Memory B cell (primary cell): ENCODE measurements at places on chromosomes 1 and 21.

- H3K4me1 ChIP-seq, result peaks cover 14% of the 10 kb centered on the region
- H3K36me3 ChIP-seq, result no peaks in the 10 kb centered on the region
- peak overlapping the region; percentile 69 for H3K27ac ChIP-seq
- H3K4me3 ChIP-seq, result peak overlapping the region; percentile 79
- no peak for DNase-seq
Observed at GRCh38 chr1:202145068-202145743, 669 bp upstream of the ARL8A start.

GRCh38 chr1:184033711-184034167 is 3.8 kb downstream of the COLGALT2 start:
- no peak overlapping the region for H3K27ac ChIP-seq
- no peak for DNase-seq
- H3K4me3 ChIP-seq, result no peak overlapping the region
- peaks cover 22% of the 10 kb centered on the region for H3K27me3 ChIP-seq

GRCh38 chr1:110412576-110412975 is 5.1 kb upstream of the LAMTOR5 start:
- peak overlapping the region; percentile 53 for H3K27ac ChIP-seq
- peaks cover 15% of the 10 kb centered on the region for H3K4me1 ChIP-seq
- no peaks in the 10 kb centered on the region for H3K27me3 ChIP-seq
- peak; percentile 71 for DNase-seq
- H3K4me3 ChIP-seq, result peak overlapping the region; percentile 71

DNA sequence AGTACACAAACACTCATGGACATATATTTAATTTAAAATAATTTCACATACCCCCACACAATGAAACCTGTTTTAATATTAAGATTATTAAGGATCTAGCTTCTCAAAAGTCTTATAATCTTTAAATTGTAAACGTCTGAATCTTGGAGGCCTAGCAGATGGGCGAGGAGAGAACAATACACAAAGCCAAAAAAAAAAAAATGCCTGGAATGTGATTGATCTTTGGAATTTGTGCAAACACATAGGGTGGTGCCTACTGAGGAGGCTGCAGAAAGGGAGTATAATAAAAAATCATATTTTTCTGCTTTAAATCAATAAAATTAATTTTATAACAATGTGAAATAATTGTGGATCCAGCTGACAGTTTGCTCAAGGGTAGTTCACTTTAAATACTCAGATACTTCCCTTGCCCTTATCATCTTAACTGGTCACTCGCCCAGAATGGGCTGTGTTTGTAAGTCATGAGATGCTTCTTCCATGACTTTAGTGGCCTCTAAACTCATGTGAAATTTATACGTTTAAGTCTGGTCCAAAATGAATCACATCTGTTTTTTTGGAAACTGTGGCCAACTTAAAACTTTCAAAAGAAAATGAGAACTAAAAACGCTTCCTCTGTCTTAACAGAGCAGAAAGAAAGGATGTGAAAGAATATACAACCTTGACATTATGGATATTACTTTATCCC is 802.8 kb upstream of the CXADR start:
- H3K27me3 ChIP-seq, result no peaks in the 10 kb centered on the region
- H3K4me3 ChIP-seq, result no peak overlapping the region
- DNase-seq, result no peak
- H3K36me3 ChIP-seq, result no peaks in the 10 kb centered on the region
- H3K4me1 ChIP-seq, result no peaks in the 10 kb centered on the region

- H3K27me3 ChIP-seq, result no peaks in the 10 kb centered on the region
- no peak overlapping the region for H3K4me3 ChIP-seq
- H3K36me3 ChIP-seq, result peaks cover 16% of the 10 kb centered on the region
- no peak for DNase-seq
- no peak overlapping the region for H3K27ac ChIP-seq
Observed at GRCh38 chr1:33060579-33061083, 20.3 kb upstream of the AZIN2 start.

- no peak overlapping the region for H3K4me3 ChIP-seq
- DNase-seq, result no peak
- H3K27ac ChIP-seq, result no peak overlapping the region
Observed at GRCh38 chr21:43783098-43783700, 6.2 kb upstream of the RRP1 start.

GRCh38 chr21:36859744-36860501 is 106.5 kb downstream of the HLCS start:
- H3K36me3 ChIP-seq, result peaks cover 12% of the 10 kb centered on the region
- H3K4me1 ChIP-seq, result peaks cover 12% of the 10 kb centered on the region
- H3K27ac ChIP-seq, result no peak overlapping the region
- peak overlapping the region; percentile 46 for H3K4me3 ChIP-seq
- no peaks in the 10 kb centered on the region for H3K27me3 ChIP-seq

DNA sequence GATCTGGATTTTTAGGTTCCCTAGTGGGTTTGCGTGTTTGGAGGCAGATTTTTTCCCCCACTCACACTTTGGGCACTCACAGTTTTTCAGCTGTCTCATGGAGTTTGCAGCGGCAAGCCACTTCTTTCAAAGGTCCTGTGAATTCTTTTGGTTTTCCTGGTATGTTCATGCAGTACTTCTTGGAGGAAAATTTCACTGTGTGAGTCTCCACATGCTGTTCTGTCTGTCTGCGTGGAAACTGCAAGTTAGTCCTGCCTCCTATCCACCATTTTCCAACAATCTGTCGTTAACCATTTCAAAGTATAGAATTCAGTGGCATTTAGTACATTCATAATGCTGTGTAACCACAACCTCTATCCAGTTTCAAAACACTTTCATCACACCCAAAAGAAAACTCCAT is 793 bp upstream of the FMO1 start:
- H3K36me3 ChIP-seq, result no peaks in the 10 kb centered on the region
- H3K4me3 ChIP-seq, result no peak overlapping the region

DNA sequence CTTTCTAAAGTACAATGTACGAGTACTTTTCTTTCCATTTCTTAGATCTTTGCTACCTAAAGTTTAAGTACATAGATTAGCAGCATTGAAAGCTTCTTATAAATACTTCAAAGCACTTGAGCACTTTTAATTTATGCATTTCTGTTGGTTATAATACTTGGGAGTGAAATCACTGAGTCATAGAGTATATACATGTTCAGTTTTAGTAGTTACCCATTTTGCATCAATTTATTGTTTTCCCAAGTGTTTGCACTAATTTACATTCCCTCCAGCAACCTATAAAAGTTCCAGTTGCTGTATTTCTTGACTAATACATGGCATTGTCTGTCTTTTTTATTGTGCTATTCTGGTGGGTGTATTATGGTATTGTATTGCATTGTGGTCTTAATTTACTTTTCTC is 20.3 kb downstream of the PRKAA2 start:
- H3K4me3 ChIP-seq, result no peak overlapping the region
- H3K27ac ChIP-seq, result no peak overlapping the region
- no peaks in the 10 kb centered on the region for H3K4me1 ChIP-seq
- H3K27me3 ChIP-seq, result peaks cover 7% of the 10 kb centered on the region

DNA sequence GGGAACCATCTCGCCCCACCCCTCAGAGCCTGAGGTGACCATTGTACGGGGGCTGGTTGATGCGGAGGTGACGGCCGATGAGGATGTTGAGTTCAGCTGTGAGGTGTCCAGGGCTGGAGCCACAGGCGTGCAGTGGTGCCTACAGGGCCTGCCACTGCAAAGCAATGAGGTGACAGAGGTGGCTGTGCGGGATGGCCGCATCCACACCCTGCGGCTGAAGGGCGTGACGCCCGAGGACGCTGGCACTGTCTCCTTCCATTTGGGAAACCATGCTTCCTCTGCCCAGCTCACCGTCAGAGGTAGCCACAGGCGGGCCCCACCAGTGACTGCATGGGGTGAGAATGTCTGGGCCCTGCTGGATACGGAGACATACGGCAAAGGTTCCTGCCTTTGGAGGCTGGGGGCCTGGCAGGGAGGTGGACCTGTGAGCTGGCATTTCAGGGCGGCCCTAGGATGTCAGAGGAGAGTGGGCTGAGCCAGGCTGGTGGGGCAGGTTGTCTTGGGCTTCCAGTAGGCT is 98.5 kb downstream of the TRIM11 start:
- no peaks in the 10 kb centered on the region for H3K4me1 ChIP-seq
- no peak overlapping the region for H3K27ac ChIP-seq
- H3K27me3 ChIP-seq, result peaks cover 2% of the 10 kb centered on the region
- no peak overlapping the region for H3K4me3 ChIP-seq
- DNase-seq, result no peak
- H3K36me3 ChIP-seq, result peaks cover 6% of the 10 kb centered on the region

DNA sequence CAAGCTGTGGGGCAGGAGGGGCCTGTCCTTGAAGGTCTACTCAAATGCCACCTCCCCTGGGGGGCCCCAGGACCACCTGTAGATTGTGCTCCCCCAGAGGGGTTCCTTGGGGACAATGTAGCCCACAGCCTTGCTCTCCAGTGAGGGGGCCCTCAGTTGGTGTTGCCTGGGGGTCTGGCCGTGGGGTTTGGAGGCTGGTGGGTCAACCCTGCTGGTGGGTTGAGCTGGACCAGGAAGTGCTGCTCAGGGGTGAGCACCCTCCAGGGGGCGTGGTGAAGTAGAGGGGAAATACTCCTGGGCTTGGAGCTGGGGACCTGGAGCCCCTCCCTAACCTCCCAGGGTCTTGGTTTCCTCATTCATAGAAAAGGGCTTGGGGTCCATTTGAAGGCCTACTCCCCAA is 143.6 kb upstream of the WNT4 start:
- H3K4me1 ChIP-seq, result no peaks in the 10 kb centered on the region
- no peak for DNase-seq
- H3K36me3 ChIP-seq, result no peaks in the 10 kb centered on the region
- H3K27me3 ChIP-seq, result peaks cover 24% of the 10 kb centered on the region
- no peak overlapping the region for H3K4me3 ChIP-seq

DNA sequence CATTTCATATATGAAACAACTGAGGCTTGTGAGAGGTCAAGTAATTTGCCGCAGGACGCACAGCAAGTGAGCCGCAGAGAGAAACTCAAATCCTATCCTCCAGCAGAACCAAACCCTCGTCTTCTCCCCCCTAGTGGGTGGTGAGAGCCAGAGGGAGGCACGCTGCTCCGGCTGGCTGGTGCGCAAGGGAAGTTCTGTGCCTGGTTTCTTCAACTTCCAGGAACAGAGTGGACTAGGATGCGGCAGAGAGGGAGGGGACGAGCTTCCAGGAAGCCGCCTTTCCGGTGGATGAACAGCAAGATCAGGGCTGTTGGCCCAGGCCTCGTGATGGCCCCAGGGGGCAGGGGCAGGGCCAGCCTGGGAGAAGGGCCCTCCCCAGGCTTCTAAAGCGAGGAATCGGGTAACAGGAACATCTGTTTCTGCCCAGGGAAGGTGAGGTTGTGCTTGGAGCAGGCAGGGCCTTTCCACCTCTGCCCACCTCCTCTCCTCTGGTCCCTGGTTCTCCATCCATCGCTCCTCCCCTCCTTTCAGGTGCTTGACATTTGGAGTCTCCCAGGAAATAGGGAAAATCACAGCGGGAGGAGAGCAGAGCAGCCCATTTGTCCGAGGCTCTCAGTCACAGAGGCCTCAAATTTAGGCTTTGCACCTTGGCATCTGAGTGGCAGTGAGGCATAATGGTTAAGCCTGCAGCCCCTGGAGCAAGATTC is 16.8 kb upstream of the PDIK1L start:
- DNase-seq, result no peak
- no peak overlapping the region for H3K27ac ChIP-seq
- peaks cover 3% of the 10 kb centered on the region for H3K4me1 ChIP-seq
- H3K27me3 ChIP-seq, result peaks cover 17% of the 10 kb centered on the region

GRCh38 chr1:203289281-203289981 is 15.9 kb upstream of the BTG2 start:
- peak overlapping the region; percentile 80 for H3K4me3 ChIP-seq
- peak; percentile 90 for DNase-seq

DNA sequence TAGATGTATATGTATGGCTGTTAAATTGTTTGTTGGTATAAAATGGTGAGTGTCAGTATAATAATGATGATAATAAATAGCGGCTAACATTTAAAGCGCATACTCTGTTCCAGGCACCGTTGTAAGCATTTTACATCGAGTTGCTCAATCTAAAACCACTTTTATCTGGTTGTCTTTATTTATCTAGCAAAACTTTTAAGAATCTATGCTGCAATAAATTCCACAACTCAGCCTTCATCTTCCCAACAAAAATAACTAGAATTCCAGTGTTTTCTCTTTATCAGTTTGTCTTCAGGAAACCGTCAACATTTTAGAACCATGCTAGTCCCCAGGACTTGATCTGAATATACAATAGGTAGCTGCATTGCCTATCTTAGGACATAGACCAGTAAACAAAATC is 19.3 kb upstream of the SLC16A1 start:
- no peak overlapping the region for H3K27ac ChIP-seq
- no peak for DNase-seq
- no peaks in the 10 kb centered on the region for H3K4me1 ChIP-seq
- no peaks in the 10 kb centered on the region for H3K27me3 ChIP-seq

DNA sequence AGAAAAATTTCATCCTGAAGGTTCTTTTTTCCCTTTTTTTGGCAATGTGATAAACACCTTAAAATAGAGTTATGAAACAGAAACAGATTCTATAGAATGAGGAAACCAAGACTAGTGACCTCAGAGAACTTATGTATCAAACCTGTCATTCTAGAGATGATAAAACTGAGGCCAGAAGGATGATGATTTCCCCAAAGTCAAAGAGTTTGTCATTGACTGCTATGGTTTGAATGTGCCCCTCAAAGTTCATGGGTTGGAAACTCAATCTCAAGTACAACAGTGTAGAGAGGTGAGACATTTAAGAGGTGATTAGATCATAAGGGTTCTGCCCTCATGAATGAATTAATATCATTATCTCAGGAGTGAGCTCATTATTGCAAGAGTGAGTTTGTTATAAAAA is 13.7 kb upstream of the BEND5 start:
- H3K4me3 ChIP-seq, result no peak overlapping the region
- H3K27ac ChIP-seq, result peak overlapping the region; percentile 79
- H3K4me1 ChIP-seq, result peaks cover 53% of the 10 kb centered on the region
- H3K27me3 ChIP-seq, result no peaks in the 10 kb centered on the region
- no peak for DNase-seq
- peaks cover 4% of the 10 kb centered on the region for H3K36me3 ChIP-seq

DNA sequence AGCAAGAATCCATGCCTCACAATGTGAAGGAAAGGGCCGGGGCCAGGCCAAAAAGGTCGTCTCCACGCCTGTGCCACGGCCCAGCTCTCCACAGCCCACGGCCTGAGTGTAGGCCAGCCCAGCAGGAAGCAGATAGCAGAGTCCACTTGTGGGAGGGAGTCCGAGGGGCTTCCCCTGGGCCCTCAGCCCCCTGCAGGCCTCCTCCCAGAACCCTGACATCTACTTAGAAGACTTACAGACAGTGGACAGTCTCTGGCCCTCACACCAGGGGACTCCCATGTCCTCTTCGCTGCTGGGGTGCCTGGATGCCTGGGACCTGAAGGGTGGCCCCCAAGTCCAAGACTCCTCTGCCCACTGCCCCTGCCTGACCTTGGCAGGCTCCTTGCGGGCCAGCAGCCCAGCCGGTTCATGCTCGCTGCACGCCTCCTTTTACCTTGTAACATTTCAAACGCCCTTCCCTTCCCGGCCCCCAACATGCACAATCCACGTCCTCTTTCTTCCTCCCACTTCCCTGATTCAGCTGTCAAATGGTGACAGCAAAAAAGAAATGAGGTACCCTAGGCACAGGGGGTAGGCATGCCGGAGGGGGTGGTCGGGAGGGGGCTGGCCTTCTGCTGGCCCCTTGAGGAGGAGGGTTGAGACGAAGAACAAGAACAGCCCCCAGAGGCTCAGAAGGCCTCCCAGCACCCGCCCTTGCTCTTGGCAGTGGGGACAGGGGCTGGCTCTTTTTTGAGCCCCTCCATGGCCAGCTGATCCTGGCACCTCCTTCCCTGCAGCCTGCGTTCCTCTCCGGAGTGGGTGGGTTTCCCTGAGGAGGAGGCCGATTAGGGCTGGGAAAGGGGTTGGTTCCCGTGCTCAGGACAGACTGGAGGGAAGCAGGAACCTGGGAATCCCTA is 997 bp upstream of the PTPN7 start:
- peaks cover 46% of the 10 kb centered on the region for H3K4me1 ChIP-seq
- H3K4me3 ChIP-seq, result peak overlapping the region; percentile 90
- peak overlapping the region; percentile 83 for H3K27ac ChIP-seq
- DNase-seq, result no peak
